ENCODE measurements at places on chromosomes 12 and 14.

GRCh38 chr14:60863249-60863648 is 117.6 kb downstream of the TRMT5 start:
- DNase-seq, result no peak

- no peak for DNase-seq
Observed at GRCh38 chr12:121484967-121485366, 85.0 kb downstream of the RNF34 start.

GRCh38 chr14:28157887-28158791 is 608.4 kb upstream of the FOXG1 start:
- DNase-seq, result no peak

DNA sequence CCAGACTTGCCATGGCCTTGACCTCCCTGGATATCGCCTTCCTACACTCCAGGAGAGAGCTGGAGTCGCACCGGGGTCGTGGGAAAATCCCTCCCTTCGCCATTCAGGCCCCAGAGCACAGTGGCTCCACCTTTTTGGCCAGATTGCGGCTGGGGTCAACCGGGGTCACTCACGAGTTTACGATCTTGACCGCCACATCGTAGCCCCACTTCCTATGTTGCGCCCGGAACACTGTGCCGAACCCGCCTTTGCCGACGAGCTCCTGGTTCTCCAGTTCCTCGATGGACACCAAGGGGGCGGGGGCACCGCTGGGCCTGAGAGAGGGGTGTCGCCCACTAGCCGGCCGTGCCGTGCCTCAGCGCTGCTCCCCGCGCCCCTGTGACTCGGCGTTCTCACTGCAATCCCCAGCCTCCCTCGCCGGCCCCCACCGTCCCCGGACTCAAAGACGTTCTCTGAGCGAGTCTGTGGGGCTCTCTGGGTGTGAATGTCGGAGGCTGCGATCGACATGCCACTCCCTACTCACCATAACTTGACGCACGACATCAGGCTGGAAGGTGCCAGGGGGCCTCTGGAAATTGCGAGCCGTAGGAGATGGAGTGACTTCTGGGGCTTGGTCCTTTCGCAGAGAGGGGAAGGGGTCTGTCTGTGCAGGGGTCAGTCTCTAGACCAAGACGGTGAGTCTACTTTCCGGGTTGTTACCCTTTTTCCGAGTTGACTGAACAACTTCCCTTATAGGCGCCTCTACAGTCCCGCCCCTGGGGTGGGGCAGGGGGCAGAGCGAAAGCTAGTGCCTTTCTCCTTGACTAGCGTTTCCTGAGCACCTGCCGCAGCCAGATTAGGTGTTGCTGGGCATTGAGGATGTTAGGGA is at the start of gene RIPK3:
RIPK3 (minus strand) TSS at position 708 of the 868 bp plus-strand sequence; CDS start at position 543, 165 bp downstream.
- no peak for DNase-seq

DNA sequence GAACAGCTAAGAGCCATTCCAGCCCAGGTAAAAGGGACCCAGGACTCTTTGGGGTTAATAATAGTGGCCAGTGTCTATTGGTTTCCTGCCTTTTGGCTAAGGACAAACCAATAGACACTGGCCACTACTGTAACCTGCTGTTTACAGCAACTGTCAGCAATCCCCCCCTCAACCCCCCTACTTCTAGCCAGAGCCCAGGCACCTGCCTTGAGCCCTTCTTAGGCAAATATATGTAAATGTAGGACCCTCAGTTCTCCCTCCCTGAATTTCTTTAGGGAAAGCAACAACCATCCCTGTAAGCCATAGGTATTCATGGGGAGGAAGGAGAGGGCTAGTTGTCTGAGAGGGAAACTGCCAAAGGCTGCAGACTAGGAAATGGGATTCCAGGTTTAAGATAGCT is 22.3 kb downstream of the HOXC4 start:
- DNase-seq, result no peak

DNA sequence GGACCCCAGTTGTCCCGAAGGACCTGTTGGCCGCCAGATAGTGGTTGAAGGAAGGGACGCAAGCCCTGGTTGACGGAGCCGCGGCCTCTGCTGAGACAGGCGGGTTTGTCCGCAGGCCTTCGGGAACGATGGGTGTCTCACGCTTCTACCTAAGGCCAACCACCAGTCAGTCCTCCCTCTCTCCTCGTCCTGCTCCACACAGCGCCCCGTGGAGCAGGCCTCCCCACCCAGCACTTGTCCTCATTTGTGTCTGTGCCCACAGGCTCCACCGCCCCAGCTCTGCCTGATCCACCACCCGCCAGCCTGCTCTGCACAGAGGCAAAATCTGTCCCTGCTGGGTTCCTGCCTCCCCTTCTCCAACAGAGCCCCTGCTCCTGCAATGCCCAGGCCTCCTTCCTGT is 41.0 kb downstream of the RIMBP2 start:
- no peak for DNase-seq

DNA sequence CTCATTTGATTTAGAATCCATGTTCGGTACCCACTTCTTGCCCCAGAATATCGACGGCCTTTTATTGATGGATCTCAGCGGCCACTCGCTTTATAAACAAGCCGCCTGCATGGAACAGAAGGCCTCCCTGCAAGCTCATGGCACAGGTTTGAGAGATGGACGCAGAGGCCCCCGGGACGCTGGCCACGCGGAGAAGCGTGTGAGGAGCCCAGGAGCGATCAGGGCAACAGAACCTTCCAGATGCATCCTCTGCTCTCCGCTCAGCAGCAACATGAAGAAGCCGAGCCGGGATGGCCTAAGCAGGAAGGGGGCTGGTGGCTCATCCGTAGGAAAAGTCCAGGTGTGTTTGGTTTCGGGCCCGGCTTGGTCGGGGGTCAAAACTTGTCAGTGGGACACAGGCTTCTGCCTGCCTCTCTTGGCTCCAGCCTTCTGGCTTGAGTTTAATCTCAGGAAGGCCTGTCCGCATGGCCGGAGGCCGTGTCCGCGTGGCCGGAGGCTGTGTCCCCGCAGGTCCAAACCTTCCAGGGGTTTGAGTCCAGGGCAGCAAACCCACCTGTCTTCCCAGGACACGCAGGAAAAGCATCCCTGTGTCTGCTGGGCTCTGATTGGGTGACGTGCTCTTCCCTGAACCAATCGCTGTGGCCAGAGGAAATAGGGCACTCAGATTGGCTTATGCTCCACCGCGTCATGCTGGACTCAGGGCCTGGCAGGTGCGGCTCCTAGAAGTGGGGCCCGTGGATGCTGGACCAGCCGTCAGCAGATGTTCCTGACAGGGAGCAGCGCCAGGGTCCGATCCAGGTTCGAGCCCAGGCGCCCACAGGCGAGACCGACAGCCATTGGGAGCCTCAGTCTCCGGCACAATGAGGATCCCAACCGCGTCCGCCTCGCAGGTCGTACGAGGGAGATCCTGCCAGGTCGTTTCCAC is 65.0 kb downstream of the GALNT9 start:
- DNase-seq, result no peak

- DNase-seq, result no peak
Observed at GRCh38 chr12:34300376-34301250, 278.3 kb downstream of the ALG10 start.

- no peak for DNase-seq
Observed at GRCh38 chr14:85088192-85088591, 441.8 kb upstream of the FLRT2 start.

- no peak for DNase-seq
Observed at GRCh38 chr14:74391479-74391878, 34.5 kb downstream of the SYNDIG1L start.

GRCh38 chr12:27974735-27975221 is 2.2 kb upstream of the PTHLH start:
- no peak for DNase-seq

- DNase-seq, result no peak
Observed at GRCh38 chr14:102980409-102980810, 57.9 kb downstream of the AMN start.

DNA sequence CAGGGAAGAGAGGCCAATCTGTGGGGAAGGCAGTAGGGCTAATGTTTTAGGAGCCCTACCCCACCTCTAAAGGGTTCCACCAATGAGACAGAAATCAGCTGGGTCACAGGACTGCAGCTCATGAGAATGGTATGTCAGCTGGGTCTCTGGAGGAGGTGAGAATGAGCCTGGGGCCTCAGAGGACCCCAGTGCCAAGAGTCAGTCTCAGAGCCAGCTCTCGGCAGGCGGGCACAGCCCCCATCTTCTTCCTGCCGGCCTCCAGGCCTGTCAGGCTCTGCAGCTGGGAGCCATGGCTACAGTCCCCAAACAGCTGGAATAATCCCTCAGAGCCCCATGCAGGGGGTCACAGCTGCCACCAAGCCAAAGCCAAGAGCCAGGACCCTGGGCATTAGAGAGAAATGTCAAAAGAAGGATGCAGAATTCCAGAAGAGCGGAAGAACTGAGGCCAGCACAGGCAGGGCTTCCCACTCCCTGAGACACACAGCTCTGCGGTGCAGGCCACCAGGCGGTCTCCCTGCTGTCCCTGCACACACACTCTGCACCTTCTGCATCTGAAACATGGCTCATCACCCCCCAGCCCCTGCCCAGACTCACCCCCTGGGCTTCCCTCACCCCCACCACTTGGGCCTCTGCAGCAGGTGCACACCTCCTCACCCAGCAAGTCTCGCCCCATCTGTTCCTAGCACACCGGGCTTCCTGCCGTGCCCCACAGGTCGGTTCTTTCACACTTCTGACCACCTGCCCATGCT is 26.0 kb downstream of the ITPK1 start:
- DNase-seq, result no peak

DNA sequence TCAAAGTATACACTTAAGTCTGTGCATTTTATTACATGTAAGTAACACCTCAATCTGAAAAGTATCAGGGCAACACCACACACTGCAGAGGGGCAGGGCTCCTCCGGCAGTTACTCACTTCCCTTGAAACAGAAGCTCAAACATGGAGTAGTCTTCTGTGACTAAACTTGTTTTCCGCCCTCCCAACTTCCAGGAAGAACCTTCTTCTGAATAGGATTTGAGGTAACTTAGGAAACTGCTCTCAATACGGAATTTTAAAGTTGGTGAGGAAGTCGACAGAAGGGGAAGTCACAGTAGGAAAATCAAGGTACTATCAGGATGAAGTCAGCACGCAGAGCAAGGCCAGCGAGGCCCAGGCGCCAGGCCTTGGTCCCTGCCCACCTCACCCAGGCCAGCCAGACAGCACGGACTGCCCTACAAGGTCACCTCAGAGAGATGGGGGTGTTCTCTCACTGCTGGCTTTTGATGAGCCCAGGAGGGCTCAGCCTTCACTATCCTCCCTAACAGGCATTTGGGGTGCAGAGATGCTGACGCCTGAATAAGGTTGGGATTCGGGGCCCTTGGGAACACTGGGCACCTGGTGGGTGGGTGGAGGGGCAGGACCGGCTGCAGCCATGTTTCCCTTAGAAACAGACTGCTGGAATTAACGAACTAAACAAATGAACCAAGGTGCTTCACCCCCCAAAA is 5.8 kb downstream of the ANKRD9 start:
- no peak for DNase-seq

- no peak for DNase-seq
Observed at GRCh38 chr12:25716842-25717241, 163.8 kb upstream of the LMNTD1 start.

- DNase-seq, result no peak
Observed at GRCh38 chr12:111138016-111138415, 217.6 kb upstream of the MYL2 start.

DNA sequence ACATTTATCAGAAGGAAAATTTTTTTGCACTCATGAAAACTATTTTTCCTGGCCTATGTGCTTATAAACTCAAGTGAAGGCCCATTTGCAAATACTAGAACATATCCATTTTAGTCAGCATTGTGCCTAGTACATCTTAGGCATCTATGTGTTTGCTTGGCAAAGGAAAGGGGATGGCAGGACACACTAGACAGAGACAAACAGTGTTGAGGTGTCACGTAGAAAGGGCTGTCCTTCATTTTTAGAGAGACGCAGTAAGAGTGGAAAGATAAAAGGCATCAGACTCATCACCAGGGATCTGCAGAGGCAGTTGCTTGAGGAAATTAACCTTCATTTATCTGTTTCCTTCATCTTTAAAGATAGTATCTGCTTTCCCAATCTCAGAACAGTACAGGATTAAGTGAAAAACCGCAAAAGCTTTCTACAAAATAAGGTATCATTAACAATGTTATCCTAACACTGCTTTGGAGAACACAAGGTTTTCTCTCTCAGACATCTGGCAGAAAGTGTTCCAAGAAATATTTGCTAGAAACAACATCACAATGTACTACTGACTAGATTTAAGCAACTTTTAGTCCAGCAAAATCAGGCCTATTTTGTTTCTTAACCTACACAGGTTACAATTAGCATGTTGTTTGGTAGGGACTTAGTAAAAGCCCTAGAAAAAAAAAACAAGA is 2.0 kb downstream of the YBX3 start:
- no peak for DNase-seq

- no peak for DNase-seq
Observed at GRCh38 chr14:23445773-23446172, 10.3 kb upstream of the MYH7 start.

GRCh38 chr12:119145367-119145766 is 33.4 kb upstream of the HSPB8 start:
- no peak for DNase-seq

- DNase-seq, result no peak
Observed at GRCh38 chr12:105469701-105470100, 139.2 kb downstream of the C12orf75 start.

DNA sequence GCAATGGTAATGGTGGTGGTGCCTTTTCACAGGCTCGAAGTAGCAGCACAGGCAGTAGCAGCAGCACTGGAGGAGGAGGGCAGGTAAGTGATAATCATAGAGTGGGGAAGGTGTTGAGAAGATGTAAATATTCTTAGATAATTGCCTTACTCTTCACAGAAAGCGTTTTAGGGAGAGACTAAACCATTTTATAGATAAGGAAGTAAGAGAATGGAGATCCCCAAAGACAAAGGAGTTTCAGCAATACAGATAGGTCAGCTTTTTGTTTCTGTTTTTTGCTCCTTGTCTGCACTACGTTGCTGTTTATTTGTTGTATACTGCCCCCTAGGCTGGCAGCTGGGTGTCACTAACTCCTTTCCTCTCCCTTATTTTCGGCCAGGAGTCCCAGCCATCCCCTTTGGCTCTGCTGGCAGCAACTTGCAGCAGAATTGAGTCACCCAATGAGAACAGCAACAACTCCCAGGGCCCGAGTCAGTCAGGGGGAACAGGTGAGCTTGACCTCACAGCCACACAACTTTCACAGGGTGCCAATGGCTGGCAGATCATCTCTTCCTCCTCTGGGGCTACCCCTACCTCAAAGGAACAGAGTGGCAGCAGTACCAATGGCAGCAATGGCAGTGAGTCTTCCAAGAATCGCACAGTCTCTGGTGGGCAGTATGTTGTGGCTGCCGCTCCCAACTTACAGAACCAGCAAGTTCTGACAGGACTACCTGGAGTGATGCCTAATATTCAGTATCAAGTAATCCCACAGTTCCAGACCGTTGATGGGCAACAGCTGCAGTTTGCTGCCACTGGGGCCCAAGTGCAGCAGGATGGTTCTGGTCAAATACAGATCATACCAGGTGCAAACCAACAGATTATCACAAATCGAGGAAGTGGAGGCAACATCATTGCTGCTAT is 2.0 kb downstream of the SP1 start:
- no peak for DNase-seq
